ENCODE measurements at places on chromosomes 16 and 17. TPM values are rescaled to one million over a fixed set of nuclear protein-coding genes. Genes with fewer than 3 reads are reported as not detected.
A peak's percentile ranks its signal among the peaks of the same experiment; 100 is the strongest.

DNA sequence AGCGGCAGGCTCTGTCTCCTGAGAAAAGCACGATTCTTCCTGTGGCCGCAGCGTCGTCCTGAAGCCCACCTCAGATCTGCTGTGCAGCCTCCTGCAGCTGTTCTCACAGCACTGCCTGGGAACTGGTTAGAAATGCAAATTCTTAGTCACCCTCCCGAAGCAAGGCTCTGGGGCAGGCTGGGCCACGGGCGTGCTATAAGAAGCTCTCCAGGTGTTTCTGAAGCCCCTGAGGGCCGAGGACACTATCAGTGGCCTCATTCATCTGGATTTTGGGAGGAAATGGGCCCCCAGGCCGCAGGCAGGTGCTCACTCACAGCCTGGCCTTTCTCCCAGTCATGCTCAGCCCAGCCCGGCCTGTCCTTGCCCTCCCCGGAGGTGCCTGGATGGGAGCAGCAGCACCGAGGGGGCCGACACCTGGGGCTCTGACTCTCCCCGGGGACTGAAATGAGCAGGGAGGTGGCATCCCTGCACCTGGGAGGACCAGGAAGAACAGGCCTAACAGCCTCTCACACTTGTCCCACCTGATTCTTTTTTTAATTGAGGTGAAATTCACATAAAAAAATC lies 10.4 kb upstream of the NLRC3 start:
- H3K27ac ChIP-seq: no peak overlapping the region
- H3K27me3 ChIP-seq: no peaks in the 10 kb centered on the region
- H3K36me3 ChIP-seq: peaks cover 47% of the 10 kb centered on the region
- DNase-seq: no peak

DNA sequence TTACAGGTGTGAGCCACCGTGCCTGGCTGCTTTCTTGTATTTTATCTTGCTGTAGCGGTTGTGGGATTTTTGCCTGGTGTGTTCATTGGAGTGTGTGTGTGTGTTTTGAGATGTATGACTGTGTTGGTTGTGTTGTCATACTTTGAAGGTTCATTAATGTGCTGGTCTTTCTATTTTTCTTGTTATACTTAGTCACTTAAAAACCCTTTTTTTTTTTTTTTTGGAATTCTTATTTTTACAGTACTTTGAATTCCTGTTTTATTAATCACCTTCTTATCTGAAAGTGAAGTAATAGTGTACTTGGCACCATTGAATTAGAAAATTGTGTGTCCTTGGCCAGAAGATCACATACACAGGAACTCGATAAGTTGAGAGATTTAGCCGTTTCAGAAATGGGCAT lies 30.2 kb downstream of the TENT4B start:
- peaks cover 2% of the 10 kb centered on the region for H3K4me1 ChIP-seq
- no peak for DNase-seq
- no peak overlapping the region for H3K27ac ChIP-seq

The CYGB gene
- 15.8 TPM for total RNA-seq

The GHDC gene
- total RNA-seq: 21.9 TPM

The OR2C1 gene
- 0.34 TPM for total RNA-seq

The C17orf78 gene
- not detected for total RNA-seq

DNA sequence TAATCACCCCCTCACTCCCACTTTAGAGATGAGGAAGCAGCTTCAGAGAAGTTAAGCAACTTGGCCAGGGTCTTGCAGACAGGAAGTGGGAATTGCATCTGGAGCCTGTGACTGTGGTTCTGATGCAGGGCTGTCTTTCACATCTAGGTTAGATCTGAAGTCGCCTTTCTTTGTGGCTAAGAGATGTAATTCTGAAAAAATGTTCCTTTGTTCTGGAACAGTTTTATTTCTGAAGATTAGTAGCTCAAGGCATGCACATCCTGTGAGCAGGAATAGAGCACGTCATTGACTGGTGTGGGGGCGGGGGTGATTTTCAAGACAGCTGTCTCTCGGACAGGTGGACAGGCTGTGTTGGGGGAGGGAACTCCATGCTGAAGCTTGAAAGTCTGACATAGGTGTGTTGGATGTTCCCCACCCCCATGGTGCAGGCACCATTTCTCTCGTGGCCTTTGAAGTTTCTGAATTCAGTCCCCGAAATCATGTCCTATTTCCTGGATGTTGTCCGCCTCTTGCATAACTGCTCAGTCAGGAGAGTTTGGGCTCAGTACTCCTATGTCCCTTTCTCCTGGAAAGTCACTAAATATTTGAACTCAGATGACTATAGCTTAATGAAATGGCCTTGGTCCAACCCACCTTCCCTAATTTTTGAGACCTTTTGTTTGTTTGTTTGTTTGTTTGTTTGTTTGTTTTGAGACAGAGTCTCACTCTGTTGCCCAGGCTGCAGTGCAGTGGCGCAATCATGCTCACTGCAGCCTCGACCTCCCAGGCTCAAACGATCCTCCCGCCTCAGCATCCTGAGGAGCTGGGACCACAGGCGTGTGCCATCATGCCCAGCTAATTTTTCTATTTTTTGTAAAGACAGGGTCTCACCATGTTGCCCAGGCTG lies 21.0 kb upstream of the HERPUD1 start:
- H3K36me3 ChIP-seq: no peaks in the 10 kb centered on the region
- H3K4me3 ChIP-seq: no peak overlapping the region
- H3K4me1 ChIP-seq: peaks cover 34% of the 10 kb centered on the region
- DNase-seq: no peak

- no peaks in the 10 kb centered on the region for H3K36me3 ChIP-seq
- peaks cover 29% of the 10 kb centered on the region for H3K27me3 ChIP-seq
- peaks cover 43% of the 10 kb centered on the region for H3K4me1 ChIP-seq
- H3K4me3 ChIP-seq: peak within 1 kb of the TSS; percentile 44
- peak; percentile 86 for DNase-seq
- no peak within 1 kb of the TSS for H3K27ac ChIP-seq
These were observed at the start of gene CHRNB1 for GRCh38 chr17:7444682-7445618. CHRNB1 (plus strand) TSS chr17:7445061; CDS start chr17:7445128, 67 bp downstream.

The C17orf100 gene
- 2.8 TPM for total RNA-seq

GRCh38 chr17:31453896-31454295 lies 62.4 kb downstream of the RAB11FIP4 start:
- H3K4me1 ChIP-seq: no peaks in the 10 kb centered on the region
- no peak overlapping the region for H3K4me3 ChIP-seq
- H3K36me3 ChIP-seq: no peaks in the 10 kb centered on the region
- DNase-seq: no peak
- H3K27me3 ChIP-seq: no peaks in the 10 kb centered on the region

DNA sequence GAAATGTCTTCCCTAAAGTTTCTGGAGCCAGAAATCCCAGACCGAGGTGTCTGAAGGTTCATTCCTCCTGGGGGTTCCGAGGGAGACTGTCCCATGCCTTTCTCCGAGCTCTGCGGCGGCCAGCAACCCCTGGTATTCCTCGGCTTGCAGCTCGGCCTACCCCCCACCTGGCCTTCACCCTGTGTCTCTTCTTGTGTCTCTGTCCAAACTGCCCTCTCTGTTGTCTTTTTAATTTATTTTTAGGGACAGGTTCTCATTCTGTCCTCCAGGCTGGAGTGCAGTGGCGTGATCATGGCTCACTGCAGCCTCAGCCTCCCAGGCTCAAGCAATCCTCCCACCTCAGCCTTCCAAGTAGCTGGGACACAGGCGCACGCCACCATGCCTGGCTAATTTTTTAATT lies 211.7 kb downstream of the SEC14L1 start:
- no peaks in the 10 kb centered on the region for H3K27me3 ChIP-seq
- H3K27ac ChIP-seq: no peak overlapping the region

DNA sequence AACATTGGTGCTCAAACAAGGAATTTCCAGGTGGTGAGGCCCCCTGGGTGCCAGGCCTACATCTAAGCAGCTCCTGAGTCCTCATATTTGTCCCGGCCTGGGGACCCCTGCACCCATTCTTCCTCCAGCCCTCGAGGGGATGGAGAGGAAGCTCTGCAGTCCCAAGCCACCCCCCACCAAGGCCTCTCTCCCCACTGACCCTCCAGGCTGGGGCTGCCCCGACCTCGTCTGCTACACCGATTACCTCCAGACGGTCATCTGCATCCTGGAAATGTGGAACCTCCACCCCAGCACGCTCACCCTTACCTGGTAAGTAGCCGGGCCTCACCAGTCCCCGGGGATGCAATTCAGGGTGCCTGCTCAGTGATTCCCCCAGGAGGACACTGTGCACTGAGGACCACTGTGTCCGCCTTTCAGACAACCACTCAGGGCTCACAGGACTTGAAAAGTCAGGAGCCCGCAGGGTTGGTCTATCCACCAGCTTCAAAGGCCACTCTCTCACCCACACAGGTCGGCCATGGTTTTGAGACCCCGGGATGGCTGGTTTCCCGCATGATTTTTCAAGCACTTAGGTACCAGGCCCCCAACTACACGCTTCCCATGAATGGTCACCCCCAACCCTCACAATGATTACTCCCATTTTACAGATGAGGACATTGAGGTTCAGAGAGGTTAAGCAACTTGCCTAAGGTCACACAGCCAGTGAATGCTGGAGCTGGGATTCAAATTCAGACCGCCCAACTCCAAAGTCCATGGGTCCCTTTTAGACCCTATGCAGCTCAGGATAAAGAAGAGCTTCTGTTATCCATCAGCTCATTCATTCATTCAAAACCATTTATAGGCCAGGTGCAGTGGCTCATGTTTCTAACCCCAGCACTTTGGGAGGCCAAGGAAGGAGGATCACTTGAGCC lies 32.4 kb downstream of the IL21R start:
- DNase-seq: no peak
- H3K4me1 ChIP-seq: no peaks in the 10 kb centered on the region
- no peak overlapping the region for H3K4me3 ChIP-seq

DNA sequence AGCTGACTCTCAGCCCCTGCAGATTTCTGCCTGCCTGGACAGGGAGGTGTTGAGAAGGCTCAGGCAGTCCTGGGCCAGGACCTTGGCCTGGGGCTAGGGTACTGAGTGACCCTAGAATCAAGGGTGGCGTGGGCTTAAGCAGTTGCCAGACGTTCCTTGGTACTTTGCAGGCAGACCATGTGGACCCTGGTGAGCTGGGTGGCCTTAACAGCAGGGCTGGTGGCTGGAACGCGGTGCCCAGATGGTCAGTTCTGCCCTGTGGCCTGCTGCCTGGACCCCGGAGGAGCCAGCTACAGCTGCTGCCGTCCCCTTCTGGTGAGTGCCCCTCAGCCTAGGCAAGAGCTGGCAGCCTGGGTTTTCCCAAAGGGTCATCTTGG lies 3.9 kb downstream of the GRN start:
- peaks cover 47% of the 10 kb centered on the region for H3K36me3 ChIP-seq
- no peaks in the 10 kb centered on the region for H3K27me3 ChIP-seq
- no peak overlapping the region for H3K4me3 ChIP-seq
- H3K27ac ChIP-seq: no peak overlapping the region
- DNase-seq: no peak
- peaks cover 58% of the 10 kb centered on the region for H3K4me1 ChIP-seq

The NXPH3 gene
- total RNA-seq: 1.5 TPM

- peaks cover 47% of the 10 kb centered on the region for H3K4me1 ChIP-seq
- H3K36me3 ChIP-seq: no peaks in the 10 kb centered on the region
- no peaks in the 10 kb centered on the region for H3K27me3 ChIP-seq
These were observed 19.1 kb upstream of the CYB5B start for GRCh38 chr16:69405326-69405725.

DNA sequence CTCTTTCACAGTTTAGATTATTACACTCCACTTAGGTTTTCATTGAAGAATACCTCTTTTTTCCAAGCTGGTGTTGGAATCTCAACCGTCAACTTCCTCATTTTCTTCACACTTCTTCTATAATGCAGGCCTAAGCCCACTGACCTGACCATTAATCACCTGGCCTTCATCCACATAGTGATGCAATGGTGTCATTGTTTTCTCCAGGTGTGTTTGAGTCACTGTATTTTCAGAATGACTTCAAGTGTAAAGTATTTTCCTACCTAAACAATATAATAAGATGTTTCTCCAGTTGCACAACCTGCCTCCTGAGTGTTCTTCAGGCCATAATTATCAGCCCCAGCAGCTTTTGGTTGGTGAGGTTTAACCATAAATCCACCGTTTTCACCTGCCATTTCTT lies 1675.1 kb downstream of the TP53TG3F start:
- no peaks in the 10 kb centered on the region for H3K4me1 ChIP-seq

GRCh38 chr17:5758651-5759050 lies 174.3 kb upstream of the NLRP1 start:
- H3K36me3 ChIP-seq: no peaks in the 10 kb centered on the region
- no peak for DNase-seq
- H3K4me1 ChIP-seq: peaks cover 4% of the 10 kb centered on the region
- peaks cover 44% of the 10 kb centered on the region for H3K27me3 ChIP-seq
- H3K27ac ChIP-seq: no peak overlapping the region
- H3K4me3 ChIP-seq: no peak overlapping the region

GRCh38 chr17:1888741-1889140 lies 58.9 kb downstream of the RPA1 start:
- H3K36me3 ChIP-seq: peaks cover 99% of the 10 kb centered on the region
- H3K4me3 ChIP-seq: no peak overlapping the region
- H3K27ac ChIP-seq: no peak overlapping the region
- no peaks in the 10 kb centered on the region for H3K4me1 ChIP-seq
- DNase-seq: no peak
- no peaks in the 10 kb centered on the region for H3K27me3 ChIP-seq

The MPV17L gene
- total RNA-seq: 7.1 TPM

GRCh38 chr17:56108811-56109284 lies 44.4 kb upstream of the ANKFN1 start:
- no peaks in the 10 kb centered on the region for H3K36me3 ChIP-seq
- DNase-seq: no peak
- peaks cover 6% of the 10 kb centered on the region for H3K27me3 ChIP-seq

- H3K36me3 ChIP-seq: no peaks in the 10 kb centered on the region
- H3K27ac ChIP-seq: no peak overlapping the region
- peaks cover 56% of the 10 kb centered on the region for H3K27me3 ChIP-seq
- no peak overlapping the region for H3K4me3 ChIP-seq
These were observed 145.2 kb downstream of the SDK2 start for GRCh38 chr17:73498886-73499554.

- DNase-seq: peak; percentile 53
- no peak overlapping the region for H3K4me3 ChIP-seq
- H3K27me3 ChIP-seq: peaks cover 5% of the 10 kb centered on the region
- H3K27ac ChIP-seq: no peak overlapping the region
- H3K36me3 ChIP-seq: no peaks in the 10 kb centered on the region
These were observed 19.6 kb upstream of the ATP2A3 start for GRCh38 chr17:3983606-3984484.

- H3K4me3 ChIP-seq: peak overlapping the region; percentile 15
- H3K27ac ChIP-seq: no peak overlapping the region
- no peaks in the 10 kb centered on the region for H3K36me3 ChIP-seq
- H3K27me3 ChIP-seq: peaks cover 80% of the 10 kb centered on the region
These were observed 515 bp downstream of the CBFA2T3 start for GRCh38 chr16:88976366-88977017.

- H3K27me3 ChIP-seq: no peaks in the 10 kb centered on the region
- DNase-seq: no peak
- no peaks in the 10 kb centered on the region for H3K36me3 ChIP-seq
- peak overlapping the region; percentile 80 for H3K4me3 ChIP-seq
These were observed 863 bp downstream of the ADCY9 start for GRCh38 chr16:4115209-4115948.

The NDRG4 gene
- 55.8 TPM for total RNA-seq

The SLC4A1 gene
- 0.17 TPM for total RNA-seq

The TPSD1 gene
- 0.83 TPM for total RNA-seq

The SLFN13 gene
- total RNA-seq: 5.9 TPM

DNA sequence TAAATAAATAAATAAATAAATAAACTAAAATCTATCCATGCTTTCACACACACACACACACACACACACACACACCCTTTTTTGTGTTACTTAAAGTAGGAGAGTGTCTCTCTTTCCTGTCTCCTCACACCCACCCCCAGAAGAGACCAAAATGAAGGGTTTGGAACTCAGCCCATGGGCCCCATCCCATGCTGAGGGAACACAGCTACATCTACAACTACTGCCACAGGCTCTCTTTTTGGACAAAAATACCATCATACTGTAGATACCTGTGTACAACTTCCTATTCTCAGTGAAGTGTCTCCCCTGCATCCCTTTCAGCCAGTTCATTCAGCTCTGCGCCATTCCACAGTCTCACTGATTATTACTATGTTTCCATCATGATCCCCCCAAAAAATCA lies 1.9 kb upstream of the HBA2 start:
- no peak overlapping the region for H3K4me3 ChIP-seq
- DNase-seq: no peak
- H3K27me3 ChIP-seq: peaks cover 80% of the 10 kb centered on the region

GRCh38 chr17:79218825-79219200 lies 144.2 kb downstream of the ENGASE start:
- H3K36me3 ChIP-seq: no peaks in the 10 kb centered on the region
